ENCODE measurements at places on chromosomes 5 and 9.

DNA sequence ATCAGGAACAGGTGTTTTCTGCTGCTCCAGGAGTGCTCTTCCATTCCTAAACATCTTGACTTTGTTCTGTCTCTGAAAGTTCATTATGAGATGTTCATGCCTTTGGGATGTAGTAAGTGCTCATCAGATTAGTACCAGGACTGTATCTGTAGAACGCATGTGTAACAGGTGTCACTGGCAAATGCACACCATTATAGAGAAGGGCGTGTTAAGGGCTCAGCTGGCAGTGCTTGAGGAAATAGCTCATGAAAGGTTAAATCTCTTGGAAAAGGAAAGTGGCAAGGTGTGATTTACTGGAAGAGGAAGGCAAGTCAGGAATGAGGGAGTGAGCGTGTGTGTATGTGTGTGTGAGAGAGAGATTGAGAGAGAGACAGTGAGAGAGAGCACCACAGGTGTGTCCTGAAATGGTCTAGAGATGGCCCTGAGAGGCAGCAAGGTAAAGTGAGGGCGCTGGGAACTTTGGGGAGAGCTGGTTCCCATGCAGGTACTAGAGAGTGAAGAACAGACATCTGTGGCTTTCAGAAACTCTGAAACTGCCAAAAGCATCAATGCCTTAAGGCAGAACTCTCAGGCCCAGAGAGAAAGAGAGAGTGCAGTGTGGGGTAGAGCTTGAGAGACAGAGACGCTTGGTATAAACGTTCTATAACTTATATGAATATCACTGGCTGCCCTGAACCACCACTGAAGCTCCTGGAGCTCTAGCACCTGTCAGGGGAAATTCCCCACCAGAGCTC lies 13.7 kb upstream of the CXCL14 start:
- DNase-seq, result no peak

DNA sequence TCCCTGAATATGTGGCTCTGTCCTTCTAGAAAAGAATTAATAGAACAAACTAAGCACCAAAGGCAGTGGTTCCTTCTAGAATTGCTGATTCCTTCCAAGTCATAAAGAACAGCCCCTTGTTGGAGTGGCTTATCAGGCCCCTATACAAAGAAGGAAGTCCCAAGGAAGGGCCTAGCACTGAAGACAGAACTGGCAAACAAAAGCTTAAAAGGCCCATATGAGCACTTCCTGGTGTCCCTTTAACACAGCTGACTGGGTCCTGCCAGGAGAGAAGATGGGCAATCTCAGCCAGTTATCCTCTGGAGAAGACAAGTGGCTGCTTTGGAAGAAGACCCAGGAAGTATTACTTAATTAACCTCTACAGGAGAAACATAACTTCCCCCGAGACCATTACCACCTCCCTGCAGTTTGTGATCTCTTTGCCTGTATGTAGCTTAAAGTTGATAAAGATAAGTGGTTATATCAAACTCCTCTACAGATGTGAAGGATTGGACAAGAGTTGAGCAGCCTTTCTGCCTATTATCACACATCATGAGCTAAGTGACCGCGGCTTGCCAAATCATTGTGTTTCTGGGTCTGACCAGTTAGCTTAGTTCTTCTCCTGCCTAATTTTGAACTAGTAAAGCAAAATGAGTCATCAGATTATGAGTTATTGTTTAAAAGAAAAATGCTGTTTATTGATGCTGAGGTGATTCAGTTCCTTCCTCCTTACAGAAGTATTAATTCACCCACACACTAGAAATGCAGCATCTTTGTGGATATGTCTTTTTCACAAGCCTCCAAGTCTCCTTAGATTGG lies 13.3 kb upstream of the STING1 start:
- DNase-seq, result no peak

DNA sequence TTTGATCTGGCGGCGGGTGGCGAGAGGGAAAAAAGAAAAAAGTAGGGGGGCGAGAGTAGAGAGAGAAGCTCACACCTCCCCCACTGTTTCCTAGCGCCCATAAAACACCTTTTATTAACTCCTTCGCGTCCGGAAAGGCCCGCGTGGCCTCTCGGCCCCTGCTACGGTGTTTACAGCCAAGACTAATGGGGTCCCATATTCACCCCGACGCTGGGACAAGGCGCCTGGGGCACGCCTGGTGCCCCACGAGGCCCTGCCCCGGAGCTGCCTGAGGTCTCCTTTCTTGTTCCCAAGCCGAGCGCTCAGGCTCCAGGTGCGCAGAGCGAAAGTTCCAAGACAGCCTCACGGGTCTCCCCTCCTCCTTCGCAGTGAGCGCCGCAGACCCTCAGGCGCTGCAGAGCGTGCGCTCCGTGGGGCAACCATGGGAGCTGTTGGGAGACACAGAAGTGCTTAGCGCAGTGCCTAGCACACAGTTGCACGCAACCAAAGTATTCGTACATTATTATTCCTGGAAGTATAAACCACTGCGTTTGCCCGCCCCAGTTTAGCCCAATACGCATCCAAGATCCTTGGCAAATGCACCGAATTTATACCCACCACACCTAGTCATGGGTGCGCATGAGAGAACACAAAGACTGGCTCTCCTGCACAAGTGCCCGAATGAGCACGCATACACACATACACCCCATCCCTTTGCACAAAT lies 4.3 kb downstream of the HAND1 start:
- no peak for DNase-seq

DNA sequence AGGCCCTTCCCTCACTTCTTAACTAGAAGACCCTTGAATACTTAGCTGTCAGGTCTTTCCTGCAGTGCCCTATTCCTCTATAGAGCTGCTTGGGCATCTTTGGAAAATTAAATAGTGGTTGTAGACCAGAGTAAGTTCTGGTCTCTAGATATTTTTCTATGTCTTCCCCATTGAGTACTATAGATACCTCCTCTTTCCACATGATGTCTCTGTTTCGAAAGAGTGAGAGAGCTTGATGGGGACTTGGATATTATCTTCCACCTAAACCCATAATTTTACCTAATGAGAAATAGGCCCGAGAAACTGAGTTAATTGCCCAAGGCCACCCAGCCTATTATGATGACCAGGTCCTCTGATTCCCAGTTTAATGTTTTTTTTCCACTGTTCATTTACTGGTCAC lies 40.2 kb downstream of the SPEF2 start:
- DNase-seq, result no peak

DNA sequence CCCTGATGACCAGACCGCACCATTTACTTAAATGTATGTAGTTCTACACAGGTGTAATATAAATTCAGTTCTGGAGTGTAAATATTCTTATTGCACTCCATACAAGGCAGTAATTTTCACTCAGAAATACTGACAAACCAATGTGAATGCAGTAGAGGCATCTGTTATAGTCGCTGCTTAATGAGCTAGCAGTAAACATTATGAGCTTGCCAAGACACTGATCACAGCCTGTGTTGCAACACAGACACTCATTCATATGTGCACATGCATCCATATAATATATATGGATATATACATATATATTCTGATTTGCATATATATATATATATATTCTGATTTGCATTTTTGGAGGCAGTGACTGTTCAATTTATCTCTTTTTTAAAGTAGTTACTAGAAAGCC lies 435.1 kb upstream of the ST8SIA4 start:
- DNase-seq, result no peak

DNA sequence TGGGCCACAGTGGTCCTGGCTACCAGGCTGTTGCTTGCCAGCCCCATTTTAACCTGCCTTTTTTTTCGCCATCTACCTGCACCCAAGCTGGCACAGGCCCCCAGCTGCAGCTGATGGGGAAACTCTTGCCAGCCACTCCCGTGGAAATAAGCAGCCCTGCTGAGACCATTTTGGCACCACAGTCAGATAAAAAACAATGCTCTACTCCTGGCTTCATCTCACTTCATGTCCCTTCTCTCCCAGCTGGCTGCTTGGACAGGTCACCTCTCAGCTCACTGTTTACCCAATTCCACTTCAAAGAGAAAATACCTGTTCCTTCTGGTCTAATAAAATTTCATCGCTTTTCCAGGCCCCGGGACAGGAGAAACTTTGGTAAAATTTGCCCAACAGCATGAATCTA lies 322.6 kb upstream of the SLC30A5 start:
- no peak for DNase-seq

Measured in stimulated activated CD8-positive, alpha-beta memory T cell treated with anti-CD3 and anti-CD28 coated beads, Interleukin-7, amount 100 ng/mL, for 24 hours (primary cell).